ENCODE measurements at places on chromosomes 1 and 21.

DNA sequence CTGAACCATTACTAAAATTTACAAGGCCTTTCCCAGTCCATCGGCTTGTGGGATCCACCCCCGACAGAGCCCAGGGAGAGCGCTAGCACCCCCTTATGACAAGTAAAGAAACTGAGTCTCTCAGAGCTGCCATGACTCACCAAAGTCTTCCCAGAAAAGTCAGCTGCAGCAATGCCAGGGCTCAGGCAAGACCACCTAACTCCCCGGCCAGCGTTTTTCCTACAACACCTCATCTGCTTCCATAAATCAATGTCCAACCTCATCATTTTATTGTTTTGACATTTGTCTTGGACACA lies 15.0 kb downstream of the DHCR24 start:
- DNase-seq = no peak

DNA sequence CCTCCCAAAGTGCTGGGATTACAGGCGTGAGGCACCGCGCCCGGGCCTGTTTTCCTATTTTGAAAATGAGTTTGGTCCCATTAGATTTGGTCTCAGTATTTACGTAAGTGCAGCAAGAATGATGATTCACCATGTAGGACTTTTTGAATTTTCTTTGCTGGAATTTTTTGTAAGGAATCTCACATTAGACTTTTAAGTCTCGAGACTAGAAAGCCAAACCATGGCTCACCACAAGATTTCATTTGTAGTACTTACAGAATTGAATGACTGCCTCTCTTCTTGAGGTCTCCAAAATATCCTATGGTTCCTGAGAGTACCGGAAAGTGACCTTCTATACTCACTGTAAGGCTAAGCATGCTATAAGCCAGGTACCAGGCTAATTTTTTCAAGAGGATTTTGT lies 325 bp downstream of the OR14A2 start:
- no peak for DNase-seq

DNA sequence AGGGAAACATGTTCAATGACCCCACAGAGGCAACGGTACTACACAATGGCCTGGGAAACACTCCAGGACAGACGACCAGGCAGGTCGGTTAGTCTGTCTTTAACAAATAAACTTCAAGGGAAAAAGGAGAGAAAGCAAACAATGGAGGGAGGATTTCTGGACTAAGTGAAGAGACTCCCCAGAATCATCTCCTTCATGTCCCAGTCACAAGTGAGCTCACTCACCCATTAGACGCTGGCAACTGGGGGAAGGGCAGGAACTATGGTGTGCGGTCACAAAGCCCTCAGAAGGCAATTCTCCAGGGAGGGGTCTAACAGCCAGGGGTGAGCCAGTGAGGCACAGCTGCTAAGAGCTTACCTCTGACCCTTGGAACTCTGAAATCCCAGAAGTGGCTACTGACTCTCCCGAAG lies 55.7 kb upstream of the NADK start:
- DNase-seq = no peak

DNA sequence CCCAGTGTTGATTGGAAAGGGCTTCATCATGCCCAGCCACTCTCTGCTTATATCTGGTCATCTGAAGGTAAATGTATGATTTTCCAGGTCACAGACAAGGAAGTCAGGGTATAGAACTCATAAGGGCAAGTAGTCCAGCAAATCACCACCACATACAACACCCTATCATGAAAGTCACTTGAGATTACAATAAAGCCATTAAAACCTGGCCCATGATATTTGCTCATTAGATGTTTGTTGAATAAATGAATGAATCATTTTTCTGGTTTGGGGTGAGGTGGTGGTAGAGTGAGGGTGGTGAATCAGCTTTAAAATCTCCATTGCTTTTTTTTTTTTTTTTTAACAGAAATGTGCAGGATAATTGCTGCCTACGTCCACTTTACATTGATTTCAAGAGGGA lies 91.9 kb downstream of the TGFB2 start:
- no peak for DNase-seq

GRCh38 chr21:38843806-38844503 lies 38.2 kb downstream of the ETS2 start:
- no peak for DNase-seq

Data from DMS79 (cell line).